ENCODE measurements at places on chromosomes 3 and 15.
A peak's percentile ranks its signal among the peaks of the same experiment; 100 is the strongest.

GRCh38 chr3:131540143-131540542, 37.4 kb upstream of the MRPL3 start:
- DNase-seq: no peak

- no peak for DNase-seq
These were observed 64.9 kb downstream of the LRRC3B start for GRCh38 chr3:26687466-26687865.

DNA sequence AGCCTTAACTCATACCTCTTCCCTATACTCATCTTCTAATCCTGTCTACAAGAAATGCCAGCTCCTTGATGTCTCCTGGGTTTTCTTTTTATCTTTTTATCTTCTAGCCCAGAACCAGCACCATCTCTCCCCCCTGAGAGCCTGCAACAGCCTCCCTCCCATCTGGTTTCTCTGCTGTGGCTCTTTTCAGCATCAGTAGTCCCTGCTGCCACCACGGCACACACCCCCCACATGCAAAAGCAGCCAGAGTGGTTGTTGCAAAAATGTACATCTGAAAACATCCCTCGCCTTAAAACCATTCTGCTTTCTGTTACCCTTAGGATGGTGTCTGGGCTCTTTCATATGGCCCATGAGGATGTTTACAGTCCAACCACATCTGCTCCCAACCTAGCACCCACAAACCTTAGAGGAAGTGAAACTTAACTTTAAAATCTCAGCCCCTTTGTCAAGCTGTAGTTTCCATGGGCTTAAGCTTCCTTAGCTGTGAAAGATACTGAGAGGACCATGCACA, 775 bp downstream of the TTC21A start:
- DNase-seq: peak; percentile 65

DNA sequence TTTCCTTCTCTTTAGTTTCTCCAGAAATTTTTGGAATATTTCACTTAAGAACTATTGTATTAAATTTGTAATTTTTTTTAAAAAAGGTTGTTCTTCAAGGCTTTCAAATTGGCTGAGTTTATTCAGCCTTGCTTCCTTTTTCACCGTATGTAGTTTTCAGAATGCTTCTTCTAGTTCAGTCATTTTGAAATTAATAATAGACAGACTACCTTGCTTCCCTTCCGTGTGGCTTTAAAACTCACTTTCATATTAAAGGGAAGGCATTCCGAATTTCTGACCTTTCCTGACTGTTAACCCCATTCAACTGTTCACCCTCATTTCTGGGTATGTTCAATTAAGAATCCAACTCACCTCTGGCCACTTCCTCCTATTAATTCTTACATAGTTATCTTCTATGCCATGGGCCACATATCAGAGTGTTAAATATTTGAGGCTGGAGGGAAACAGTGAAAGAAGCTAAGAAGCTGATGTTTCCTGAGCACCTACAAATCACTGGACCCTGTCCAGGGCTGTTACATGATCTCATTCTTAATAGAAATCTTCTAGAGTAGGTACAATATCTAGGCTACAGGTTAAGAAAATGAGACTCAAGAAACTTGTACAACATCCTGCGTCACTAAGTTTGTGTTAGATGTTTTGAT, 237.5 kb downstream of the P3H2 start:
- no peak for DNase-seq

- no peak for DNase-seq
These were observed 697.1 kb upstream of the ARPP21 start for GRCh38 chr3:34942256-34942655.

- DNase-seq: peak; percentile 74
These were observed 11.5 kb upstream of the CHAC1 start for GRCh38 chr15:40941528-40942336.

DNA sequence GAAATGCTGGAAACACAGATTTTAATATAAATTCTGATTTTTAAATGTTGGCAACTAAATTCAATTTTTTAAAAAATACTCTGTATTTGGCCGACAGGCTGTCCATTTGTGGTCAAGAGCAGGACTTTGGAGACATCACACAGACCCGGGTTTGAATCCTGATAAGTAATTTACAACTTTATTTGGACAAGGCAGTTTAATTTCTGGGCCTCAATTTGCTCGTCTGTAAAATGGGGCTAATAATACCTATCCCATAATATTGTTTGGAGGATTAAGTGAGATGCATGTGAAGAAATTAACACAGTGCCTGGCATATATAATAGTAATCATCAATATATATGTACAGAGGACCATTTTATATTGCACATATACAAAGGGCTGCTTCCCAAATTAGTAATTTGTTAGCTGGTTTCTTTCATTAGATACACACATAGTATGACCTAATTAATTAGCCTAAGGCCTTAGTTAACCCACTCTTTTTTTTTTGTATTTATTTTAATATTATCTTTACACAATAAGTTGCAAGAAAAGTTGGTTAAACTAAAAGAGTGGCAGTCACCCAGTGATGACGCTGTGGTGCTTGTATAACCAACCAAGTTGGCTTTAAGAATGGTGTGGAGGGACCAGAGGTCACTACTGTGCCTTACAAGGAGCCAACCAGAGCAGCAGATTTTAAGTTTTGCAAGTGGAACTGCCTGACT, 665 bp downstream of the PIGB start:
- no peak for DNase-seq

DNA sequence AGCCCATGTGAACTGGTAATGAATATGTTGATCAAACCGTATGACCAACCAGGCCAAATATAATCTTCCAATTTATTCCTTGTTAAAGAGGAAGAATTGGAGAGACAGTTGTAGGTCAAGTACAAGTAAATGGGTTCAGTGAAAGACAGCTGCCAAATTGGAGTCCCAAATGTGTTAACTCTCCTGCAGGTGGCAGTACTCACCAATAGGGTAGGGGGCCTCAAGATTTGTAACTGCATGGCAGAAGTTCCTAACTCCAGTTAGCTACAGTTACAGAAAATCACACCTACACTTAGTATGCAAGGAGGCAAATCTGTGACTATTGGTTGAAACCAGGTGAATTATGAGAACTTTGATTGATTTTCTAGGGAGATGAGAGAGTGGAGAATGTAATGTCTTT, 278.0 kb downstream of the ZBBX start:
- DNase-seq: no peak

DNA sequence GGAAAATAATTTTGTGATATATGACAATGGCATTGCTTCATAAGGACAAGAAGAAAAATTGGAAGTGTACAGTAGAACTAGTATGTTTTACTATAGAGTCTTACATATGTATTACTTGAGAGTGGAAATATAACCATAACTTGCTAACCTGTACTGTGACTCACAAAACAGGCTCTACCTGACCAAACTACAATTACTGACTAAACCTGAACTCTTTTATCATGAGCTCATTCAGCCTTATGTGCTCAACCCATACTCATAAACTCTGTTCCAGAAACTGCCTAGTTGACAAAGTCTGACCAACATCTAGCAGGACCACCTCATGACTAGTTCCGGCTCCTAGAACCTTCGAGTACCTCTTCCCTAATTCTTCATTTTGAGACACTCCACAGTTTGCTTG, 6.3 kb downstream of the CDIN1 start:
- no peak for DNase-seq

DNA sequence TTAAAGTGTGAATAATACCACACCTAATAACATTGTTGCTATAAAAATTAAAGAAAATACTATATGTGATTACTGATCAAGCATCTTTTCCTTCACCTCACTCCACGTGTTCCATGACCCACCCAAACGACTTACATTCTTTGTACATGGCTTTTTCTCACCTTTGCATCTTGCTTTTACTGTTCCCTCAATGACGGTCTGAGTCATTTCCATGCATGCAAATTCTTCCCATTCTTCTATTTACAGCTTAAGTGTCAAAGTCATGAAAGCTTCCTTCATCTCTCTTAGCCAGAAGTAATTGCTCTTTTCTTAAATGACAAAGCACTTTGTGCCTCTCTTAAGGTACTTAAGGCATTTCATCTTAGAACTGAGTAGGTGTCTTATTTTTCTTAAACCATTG, 64.0 kb downstream of the GREM1 start:
- DNase-seq: no peak

GRCh38 chr15:91407269-91407889, 307.3 kb downstream of the SV2B start:
- no peak for DNase-seq

DNA sequence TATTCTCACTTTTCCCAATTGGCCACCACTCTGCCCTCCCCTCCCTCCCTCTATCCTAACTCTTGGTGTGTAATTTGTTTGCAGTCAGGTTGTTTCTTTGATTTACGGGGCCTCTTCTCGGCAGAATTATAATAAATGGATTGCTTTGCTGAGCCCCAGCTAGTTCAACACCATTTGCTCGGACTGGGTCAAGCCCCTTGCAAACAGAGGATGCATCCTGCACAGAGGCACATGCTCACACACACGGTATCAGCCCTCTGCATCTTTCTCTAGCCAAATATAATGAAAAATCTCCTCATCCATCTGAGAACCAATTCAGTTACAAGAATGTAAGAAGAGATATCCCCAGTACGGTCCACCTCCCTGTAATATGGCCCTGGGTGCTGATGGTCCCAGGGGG, 97.7 kb downstream of the EPHB1 start:
- no peak for DNase-seq

- no peak for DNase-seq
These were observed 148.8 kb upstream of the SGO1 start for GRCh38 chr3:20334842-20335241.

DNA sequence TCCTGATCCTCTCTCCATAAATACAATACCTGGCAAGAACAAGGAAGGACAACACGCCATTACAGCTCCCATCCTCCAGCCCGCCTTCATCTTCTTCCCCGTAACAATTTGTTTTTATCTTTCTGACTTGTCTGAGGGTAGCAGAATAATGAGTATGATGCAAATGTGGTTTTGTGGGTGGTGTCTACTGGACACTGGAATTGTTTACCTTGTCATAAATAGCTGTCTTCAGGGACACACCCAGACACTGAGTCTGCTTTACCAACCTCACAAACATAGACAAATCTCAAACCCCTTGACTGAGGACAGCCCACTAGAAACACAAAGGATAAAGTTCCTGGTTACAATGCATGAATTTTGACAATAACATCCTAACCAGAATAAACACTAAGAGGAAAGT, 13.4 kb downstream of the WDR72 start:
- DNase-seq: no peak

- DNase-seq: no peak
These were observed 232.1 kb downstream of the AGBL1 start for GRCh38 chr15:86311568-86312280.

GRCh38 chr15:85495544-85495943, 115.1 kb downstream of the AKAP13 start:
- DNase-seq: no peak

DNA sequence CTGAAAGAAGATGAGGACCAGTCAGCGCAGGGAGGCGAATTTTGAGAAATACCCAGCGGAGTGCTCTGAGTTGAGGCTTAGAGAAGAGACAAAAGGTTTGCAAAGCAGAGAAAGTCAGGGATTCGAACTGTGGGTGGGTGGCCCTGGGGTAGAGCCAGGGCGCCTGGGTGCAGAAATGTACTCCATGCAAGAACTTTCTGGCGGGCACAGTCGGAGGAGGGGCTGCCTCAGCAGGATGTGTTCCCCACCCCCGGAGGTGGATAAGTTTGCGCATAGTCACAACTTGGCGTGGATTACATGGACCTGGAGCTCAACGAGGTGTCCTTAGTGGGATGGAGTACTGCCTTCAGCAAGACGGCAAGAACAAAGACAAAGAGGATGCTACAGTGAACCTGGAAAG, 117.3 kb upstream of the ALDH1A3 start:
- no peak for DNase-seq

DNA sequence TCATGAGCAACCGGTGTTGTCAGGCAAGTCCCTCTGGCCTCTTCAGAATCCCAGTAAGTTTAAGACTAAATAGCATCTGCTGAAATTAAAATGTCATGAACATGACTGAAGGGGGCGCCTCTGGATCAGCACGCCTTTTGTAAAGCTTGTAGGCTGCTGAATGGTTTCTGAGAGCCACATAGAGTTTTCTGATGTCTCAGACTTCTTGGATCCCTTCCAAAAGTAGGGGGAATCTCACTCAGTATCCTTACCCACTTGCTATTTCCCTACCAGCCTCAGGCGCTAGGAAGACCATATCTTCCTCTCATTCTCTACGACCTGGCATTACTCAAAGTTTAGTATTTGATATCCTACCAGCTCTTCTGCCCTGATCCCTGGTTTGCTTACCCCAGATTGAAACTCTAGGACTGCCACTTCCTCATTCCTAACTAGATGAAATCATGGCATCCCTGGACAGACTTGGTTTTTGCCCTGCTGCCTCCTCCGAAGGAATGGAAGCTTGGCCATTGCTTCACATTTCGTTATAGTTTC, 62.7 kb upstream of the CD47 start:
- DNase-seq: peak; percentile 18

DNA sequence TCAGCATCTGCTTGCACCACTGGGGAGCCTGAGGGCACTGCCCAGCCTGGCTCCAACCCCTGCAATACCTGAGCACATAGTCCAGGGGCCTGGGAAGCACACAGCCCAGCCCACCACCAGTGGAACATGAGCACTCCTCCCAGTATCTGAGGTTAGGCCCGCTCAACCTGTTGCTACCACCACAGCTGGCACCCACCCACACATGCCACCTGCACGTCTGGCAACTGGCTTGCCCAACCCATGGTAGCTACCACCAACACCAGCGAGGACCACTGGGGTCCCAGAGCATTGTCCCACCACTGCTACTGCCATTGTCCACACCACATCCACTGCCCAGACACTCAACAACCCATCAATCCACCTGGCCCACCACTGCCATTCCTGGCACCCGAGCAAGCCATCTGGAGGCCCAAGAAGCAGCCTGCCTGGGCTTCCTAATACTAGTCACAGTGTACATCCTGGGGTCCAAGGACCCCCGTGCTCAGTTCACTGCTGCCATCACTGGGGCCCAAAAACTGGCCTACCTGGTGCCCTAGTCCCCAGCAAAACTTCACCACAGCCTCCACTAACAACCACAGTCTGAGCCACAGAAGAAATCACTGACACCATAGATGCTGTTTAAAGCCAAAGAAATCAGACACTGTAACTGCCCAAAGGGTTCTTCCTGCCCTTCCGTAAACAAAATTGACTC, 62.1 kb upstream of the TBC1D23 start:
- DNase-seq: no peak

GRCh38 chr15:92670621-92671020, 15.0 kb upstream of the FAM174B start:
- DNase-seq: no peak

DNA sequence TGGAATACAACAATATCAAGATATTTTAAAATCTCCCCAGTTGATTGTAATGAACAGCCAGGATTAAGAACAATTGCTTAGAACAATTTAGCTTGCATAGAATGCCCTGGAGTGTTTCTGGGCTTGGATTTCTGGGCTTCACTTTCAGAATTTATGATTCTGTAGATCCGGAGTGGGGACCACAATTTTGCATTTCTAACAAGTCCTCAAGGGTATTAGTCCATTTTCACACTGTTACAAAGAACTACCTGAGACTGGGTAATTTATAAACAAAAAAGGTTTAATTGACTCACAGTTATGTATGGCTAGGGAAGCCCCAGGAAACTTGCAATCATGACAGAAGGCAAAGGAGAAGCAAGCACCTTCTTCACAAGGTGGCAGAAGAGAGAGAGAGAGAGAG, 54.3 kb upstream of the MYRIP start:
- DNase-seq: no peak

- DNase-seq: no peak
These were observed 47.6 kb downstream of the RAP2B start for GRCh38 chr3:153209596-153209995.

Measured in CD4-positive, alpha-beta T cell (primary cell).